Smooth muscle cell of trachea (primary cell): ENCODE measurements at places on chromosomes 2 and 18. TPM values are rescaled to one million over a fixed set of nuclear protein-coding genes. Genes with fewer than 3 reads are reported as not detected.

FBLN7 gene
- 0.17 and 0.29 TPM in 2 replicates for total RNA-seq

SKOR2 gene
- total RNA-seq = not detected in 2 replicates

LANCL1 gene
- total RNA-seq = 56.4 and 78.5 TPM in 2 replicates

RNF152 gene
- 9.2 and 14.7 TPM in 2 replicates for total RNA-seq

RNF125 gene
- total RNA-seq = 1.2 and 1.5 TPM in 2 replicates

SULT1C4 gene
- total RNA-seq = under 0.01 TPM in 1 of 2 replicates, not detected in the other
